A549 treated with dexamethasone at 1 μM for 4 hours (cell line): ENCODE measurements at places on chromosomes 2 and 18. TPM values are rescaled to one million over a fixed set of nuclear protein-coding genes. Genes with fewer than 3 reads are reported as not detected.

The ING5 gene
- total RNA-seq, result 21.3 to 26.7 TPM (median 23.5 TPM) in 5 replicates

The SPAG16 gene
- 9.9 to 13.0 TPM (median 11.5 TPM) in 5 replicates for total RNA-seq

The CPO gene
- total RNA-seq, result 0.11 to 0.16 TPM in 2 of 5 replicates, not detected in the others

The DNAJC5G gene
- total RNA-seq, result not detected in 5 replicates

The CNDP1 gene
- not detected in 5 replicates for total RNA-seq

The IFT172 gene
- total RNA-seq, result 6.0 to 9.0 TPM (median 7.5 TPM) in 5 replicates

The PXDN gene
- total RNA-seq, result 12.3 to 21.6 TPM (median 20.2 TPM) in 5 replicates

The CCDC141 gene
- total RNA-seq, result not detected in 5 replicates

The NT5C1B gene
- not detected in 5 replicates for total RNA-seq

The STK25 gene
- 81.1 to 126 TPM (median 115 TPM) in 5 replicates for total RNA-seq

The HOXD8 gene
- 5.0 to 5.4 TPM (median 5.3 TPM) in 5 replicates for total RNA-seq

The SULT1C4 gene
- total RNA-seq, result not detected in 5 replicates

The LCT gene
- total RNA-seq, result 0.01 to 0.04 TPM (median 0.02 TPM) in 4 of 5 replicates, not detected in the other

The REG3G gene
- not detected in 5 replicates for total RNA-seq

The GDF7 gene
- 0.08 to 0.15 TPM (median 0.11 TPM) in 5 replicates for total RNA-seq

The ASXL3 gene
- not detected in 5 replicates for total RNA-seq

The SNED1 gene
- 0.62 to 1.4 TPM (median 1.00 TPM) in 5 replicates for total RNA-seq

The CLK1 gene
- total RNA-seq, result 29.4 to 35.5 TPM (median 32.8 TPM) in 5 replicates

The METAP1D gene
- 2.0 to 3.1 TPM (median 2.6 TPM) in 5 replicates for total RNA-seq

The ELAC1 gene
- total RNA-seq, result 4.5 to 5.5 TPM (median 4.7 TPM) in 5 replicates

The SLC4A1AP gene
- total RNA-seq, result 30.4 to 33.5 TPM (median 32.9 TPM) in 5 replicates

The SCYGR3 gene
- total RNA-seq, result not detected in 5 replicates

The ZNF516 gene
- total RNA-seq, result 3.3 to 6.8 TPM (median 4.8 TPM) in 5 replicates

The TMEM247 gene
- not detected in 5 replicates for total RNA-seq

The RAPGEF4 gene
- 0.15 to 0.47 TPM (median 0.27 TPM) in 5 replicates for total RNA-seq

The ITPRIPL1 gene
- not detected in 5 replicates for total RNA-seq

The TEX44 gene
- total RNA-seq, result not detected in 5 replicates

The GAD1 gene
- 0.13 to 0.47 TPM (median 0.32 TPM) in 5 replicates for total RNA-seq

The FOXI3 gene
- total RNA-seq, result 0.03 to 0.05 TPM (median 0.04 TPM) in 3 of 5 replicates, not detected in the others

The IL37 gene
- total RNA-seq, result 0.23 TPM in 1 of 5 replicates, not detected in the others

The LONRF2 gene
- total RNA-seq, result 1.5 to 3.3 TPM (median 2.1 TPM) in 5 replicates

The ARL5A gene
- total RNA-seq, result 19.8 to 29.9 TPM (median 27.5 TPM) in 5 replicates

The LIMS2 gene
- 6.2 to 11.8 TPM (median 7.9 TPM) in 5 replicates for total RNA-seq

The MPPE1 gene
- total RNA-seq, result 15.7 to 17.8 TPM (median 16.6 TPM) in 5 replicates

The DHRS9 gene
- 3.4 to 4.6 TPM (median 3.9 TPM) in 5 replicates for total RNA-seq

The EPHA4 gene
- 0.48 to 1.8 TPM (median 0.84 TPM) in 5 replicates for total RNA-seq

The TPO gene
- 0.12 to 0.20 TPM (median 0.17 TPM) in 4 of 5 replicates, not detected in the other for total RNA-seq

The CASP10 gene
- 1.4 to 2.1 TPM (median 1.9 TPM) in 5 replicates for total RNA-seq

The DLGAP1 gene
- 0.02 to 0.06 TPM (median 0.04 TPM) in 3 of 5 replicates, not detected in the others for total RNA-seq

The C2orf78 gene
- not detected in 5 replicates for total RNA-seq

The TMEM163 gene
- total RNA-seq, result 0.06 to 0.09 TPM (median 0.07 TPM) in 4 of 5 replicates, not detected in the other
